BE2C (cell line): ENCODE measurements at places on chromosomes 11 and 22.

DNA sequence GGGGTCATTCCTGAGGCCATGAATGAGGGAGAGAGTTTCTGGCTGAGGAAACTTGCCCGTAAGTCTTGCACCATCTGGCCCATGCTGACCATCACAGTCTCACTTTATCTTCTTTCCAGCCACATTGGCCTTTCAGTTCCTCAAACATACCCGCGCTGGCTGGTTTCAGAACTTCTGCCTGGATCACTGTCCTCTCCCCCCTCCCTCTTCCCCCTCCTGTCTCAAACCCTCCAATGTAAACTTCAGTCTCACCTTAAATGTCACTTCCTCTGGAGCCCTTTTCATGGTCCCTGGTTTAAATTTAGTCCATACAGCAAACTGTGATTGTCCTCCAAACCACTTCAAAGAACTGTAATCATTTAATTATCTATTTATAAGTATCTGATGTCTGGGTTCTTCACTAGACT lies 3.7 kb upstream of the TMEM109 start:
- no peak for DNase-seq

DNA sequence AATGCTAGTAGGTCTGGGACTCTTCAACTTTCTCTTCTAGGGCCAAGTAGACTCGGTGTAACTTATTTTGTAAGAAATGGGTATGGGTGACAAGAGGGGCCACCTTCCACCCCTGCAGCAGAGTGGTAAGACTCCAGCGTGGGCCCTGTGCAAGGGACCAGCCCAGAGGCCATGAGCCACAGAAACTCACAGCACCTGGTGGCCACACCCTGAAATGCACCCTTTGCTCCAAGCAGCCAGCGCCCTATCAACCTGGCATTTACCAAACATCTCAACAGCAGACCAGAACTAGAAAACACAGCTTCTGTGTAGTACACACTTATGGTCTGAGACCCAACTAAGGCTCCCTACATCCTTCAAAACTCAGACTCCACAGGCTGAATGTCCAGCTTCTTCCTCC lies 5.7 kb downstream of the CDCA5 start:
- peak; percentile 54 for DNase-seq

DNA sequence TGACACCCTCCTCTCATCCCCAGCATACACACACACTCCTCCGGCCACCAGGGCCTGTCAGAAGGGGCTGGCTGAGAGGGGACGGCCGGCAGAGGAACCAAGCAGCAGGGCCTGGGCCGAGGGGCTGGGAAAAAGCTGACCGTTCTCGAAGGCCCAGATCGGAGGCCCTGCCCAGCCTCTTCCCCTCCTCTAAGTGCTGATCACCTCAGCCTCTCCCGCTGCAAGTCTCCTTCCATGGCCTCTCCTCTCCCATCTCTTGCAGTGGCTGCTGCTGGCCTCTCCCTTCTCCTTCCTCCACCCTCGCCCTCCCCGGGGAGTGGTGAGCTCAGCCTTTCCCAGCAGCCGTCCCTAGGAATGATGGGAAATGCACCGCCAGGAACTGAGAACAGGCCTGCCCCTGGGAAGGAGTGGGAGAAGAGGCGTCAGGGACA lies 39.6 kb downstream of the ARRB1 start:
- peak; percentile 75 for DNase-seq

DNA sequence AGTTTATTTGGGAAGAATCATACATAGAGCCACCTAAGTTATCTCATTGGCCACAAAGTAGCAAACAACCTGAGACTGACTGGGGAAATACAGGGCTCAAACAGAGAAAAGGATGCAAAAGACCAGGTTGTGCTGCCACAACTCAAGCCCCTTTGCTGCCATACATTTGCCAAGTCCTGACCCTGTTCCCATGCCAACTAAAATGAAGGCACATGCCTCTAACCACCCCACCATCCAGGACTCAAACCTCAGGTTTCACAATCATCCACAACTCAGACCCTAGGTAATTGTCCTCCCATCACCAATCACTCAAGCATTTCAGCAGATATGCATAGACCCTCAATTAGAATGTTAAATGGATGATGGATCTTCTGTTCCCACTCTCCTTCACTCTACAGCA lies 1.4 kb upstream of the MS4A1 start:
- DNase-seq: no peak

DNA sequence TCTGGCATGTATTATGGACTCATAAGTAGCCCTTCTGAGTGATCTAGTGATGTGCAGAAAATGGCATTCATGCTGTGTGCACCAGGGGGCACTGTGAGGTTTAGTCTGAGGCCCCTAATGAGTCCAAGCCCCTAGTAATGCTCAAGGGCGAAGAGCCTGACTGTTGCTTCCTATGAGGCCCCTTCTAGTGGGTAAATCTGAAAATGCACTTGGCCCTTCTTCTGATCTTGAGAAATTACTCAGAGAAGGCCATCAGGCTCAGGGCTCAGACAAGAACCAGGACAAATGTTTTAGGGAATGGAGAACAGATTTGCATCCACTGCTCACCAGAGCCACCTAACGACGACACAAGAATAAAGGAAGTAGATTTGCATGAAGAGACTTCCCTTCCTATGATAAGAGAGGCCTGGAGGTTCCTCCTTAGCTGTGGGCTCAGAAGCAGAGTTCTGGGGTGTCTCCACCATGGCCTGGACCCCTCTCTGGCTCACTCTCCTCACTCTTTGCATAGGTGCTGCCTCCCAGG lies 75.8 kb downstream of the GGTLC2 start:
- DNase-seq: peak; percentile 56

GRCh38 chr11:1060852-1061616 lies 13.6 kb upstream of the MUC2 start:
- no peak for DNase-seq

- no peak for DNase-seq
These were observed 38.5 kb downstream of the IGHMBP2 start for GRCh38 chr11:68942095-68942620.

DNA sequence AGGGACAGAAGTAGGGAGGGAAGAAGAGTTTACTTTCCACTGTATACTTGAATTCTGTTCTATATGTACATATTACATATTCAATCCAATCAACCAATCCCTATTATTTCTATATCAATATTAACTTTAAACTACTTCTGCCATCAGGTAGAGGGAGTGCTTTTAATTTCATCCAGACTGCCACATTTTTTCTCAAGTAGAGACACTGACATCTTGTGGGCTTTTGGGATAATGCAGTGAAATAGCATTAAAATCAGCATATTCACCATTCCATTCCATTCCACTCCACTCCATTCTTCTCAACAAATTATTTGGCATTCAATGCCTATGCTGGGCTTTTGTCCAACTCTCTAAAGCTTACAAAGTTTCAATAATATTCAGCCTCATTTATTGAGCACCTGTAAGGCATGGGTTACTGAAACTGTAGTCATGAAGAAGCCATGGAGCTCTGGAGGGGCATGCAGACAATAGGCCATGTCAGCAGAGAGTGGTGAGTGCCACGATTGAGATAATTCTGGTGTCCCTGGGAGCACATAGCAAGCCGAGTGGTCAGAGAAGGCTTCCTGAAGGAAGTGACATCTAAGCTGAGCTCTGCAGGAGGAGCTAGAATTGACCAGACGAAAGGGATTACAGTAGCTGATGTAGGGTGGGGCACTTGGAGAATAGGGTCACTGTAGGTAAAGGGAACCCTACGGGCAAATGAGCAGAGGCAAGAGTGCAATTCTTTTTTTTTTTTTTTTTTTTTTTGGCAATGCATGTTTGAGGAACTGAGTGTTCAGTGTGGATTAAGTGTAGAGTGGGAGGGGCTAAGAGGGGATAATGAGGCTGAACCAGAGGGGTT lies 12.8 kb upstream of the CLPB start:
- no peak for DNase-seq

- no peak for DNase-seq
These were observed 520.2 kb downstream of the METTL15 start for GRCh38 chr11:28628412-28628811.

DNA sequence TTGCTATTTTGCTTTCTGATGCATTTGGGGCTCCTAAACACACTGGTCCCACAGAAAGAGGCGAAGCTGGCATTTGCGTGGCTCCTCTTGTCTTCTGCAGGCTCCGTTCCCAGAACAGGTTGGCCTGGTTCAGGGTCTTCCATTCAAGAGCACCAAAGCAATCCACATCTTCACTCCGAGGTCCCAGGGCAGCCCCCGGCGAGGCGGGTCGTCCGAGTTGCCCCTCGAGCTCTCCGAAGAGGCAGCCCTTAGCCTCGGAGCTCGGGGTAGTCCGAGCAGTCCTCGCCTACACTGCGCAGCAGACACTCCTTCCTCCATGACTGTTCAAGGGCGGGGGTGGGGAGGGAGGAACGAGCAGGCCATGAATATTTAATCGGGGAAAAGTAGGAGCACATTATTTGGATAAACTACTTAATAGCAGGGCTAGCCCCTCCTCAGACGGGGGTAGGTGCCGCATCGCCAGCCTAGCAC lies 321.3 kb downstream of the BLID start:
- DNase-seq: no peak

GRCh38 chr22:44473166-44473565 lies 24.9 kb downstream of the RTL6 start:
- no peak for DNase-seq
